ENCODE measurements at places on chromosomes 1 and 21. TPM values are rescaled to one million over a fixed set of nuclear protein-coding genes. Genes with fewer than 3 reads are reported as not detected.

The HES2 gene
- 0.29 TPM for total RNA-seq

The SPRR2B gene
- not detected for total RNA-seq

The PRDM16 gene
- not detected for total RNA-seq

The TCHHL1 gene
- not detected for total RNA-seq

The KRTAP10-12 gene
- not detected for total RNA-seq

The FRRS1 gene
- total RNA-seq: 0.62 TPM

The MYCBP gene
- total RNA-seq: 39.7 TPM

DNA sequence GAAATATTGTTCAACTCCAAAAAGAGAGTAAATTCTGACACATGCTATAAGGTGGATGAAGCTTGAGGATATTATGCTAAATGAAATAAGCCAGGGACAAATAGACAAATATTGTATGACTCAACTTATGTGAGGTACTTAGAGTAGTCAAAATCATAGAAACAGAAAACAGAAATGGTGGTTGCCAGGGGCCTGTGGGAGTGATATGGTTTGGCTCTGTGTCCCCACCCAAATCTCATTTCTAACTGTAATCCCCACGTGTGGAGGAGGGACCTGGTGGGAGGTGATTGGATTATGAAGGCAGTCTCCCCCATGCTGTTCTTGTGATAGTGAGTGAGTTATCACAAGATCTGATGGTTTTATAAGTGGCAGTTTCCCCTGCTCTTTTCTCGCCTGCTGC, 24.7 kb upstream of the DISP1 start:
- DNase-seq: no peak

DNA sequence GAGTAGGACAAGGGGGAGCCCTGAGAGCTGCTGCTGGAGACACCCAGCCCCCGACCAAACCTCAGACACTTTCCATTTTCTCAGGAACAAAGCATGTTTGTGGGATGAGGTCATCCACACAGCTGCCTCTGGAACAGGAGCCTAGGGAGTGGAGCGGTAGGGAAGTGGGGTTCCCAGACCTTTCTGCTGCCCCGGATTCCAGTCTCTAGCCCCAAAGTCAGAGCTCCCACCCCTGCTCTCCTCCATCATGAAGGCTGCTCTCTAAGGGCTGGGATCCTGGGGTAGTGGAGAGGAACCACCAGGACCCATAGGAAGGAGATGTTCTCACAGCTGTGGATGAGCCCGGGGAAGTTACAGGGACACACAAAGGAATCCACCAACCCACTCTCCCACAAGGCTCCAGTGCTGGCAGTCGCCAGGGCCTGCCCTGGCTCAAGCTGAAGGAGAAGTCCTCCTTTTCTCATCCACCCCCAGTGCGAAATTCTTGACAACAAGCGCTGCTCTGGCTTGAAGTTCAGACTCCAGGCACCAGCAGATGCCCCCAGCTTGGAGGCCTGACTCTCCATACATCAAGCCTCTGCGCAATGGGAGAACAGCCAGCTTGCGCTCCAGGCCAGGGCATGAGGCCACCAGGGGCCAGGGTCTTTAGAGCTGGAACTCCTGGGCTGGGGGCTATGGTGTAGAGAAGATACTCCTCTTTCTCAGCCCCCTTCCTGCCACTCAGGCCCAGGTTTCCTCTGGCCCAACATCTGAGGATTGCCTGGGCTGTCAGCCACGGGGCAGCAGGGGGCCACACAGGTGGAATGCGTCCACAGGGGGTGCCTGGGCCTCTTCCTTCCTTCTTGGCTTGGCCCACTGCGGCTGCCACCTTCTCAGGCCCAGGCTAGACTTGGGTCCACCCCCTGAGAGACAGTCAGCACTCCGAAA, 4.5 kb downstream of the FHL3 start:
- no peak for DNase-seq

GRCh38 chr21:45160198-45160597, 85.8 kb downstream of the ADARB1 start:
- no peak for DNase-seq

GRCh38 chr1:61626816-61627215, 98.1 kb downstream of the TM2D1 start:
- no peak for DNase-seq

DNA sequence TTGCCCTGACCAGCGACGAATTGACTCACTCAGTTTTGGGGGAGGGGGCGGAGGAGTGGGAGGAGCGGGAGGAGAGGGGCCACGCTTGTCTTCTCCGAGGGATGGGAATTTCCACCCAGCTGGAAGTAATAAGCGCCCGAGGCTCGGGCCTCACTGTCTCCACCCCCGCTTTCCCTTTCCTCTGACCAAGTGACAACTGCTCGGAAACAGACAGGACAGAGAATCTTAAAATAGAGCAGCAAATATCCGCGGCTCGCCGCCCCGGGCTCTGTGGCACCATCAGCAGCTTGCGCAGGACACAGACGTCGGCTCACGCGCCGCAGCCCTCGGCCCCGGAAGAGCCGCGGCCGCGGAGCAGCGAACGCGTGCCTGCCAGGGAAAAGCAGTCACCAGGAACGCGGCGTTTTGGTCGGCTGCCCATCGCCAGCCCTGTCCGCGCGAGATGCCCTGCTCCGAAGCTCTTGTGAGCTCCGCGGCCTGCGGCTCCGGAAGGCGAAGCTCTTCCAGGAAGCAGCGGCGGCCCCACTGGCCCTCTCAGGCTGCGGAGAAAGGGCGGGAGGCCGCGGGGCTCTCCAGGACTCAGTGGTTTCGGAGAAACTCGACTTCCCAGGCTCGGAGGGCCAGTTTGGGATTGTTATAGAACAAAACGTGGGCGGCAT, 10.7 kb upstream of the RGS16 start:
- DNase-seq: peak; percentile 34

- DNase-seq: no peak
These were observed 72.2 kb downstream of the PHTF1 start for GRCh38 chr1:113686891-113687618.

DNA sequence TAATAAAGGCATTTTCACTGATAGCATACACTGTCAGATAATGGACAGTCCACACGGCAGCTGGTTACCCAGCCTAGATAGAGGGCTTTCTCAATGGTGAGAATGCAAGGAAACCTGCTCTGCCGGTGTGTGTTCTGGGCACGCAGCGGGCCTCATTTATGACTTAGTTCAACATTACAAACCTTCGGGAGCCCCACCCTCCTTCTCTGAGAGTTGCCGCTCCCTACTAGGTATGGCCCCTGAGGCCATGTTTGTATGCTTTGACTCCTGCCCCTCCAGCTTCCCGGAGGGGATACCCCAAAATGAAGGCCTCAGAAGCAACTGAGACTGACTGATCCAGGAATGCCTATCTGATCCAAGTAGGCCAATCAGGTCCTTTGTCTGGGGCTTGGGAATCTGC, 17.2 kb upstream of the FABP3 start:
- DNase-seq: no peak

DNA sequence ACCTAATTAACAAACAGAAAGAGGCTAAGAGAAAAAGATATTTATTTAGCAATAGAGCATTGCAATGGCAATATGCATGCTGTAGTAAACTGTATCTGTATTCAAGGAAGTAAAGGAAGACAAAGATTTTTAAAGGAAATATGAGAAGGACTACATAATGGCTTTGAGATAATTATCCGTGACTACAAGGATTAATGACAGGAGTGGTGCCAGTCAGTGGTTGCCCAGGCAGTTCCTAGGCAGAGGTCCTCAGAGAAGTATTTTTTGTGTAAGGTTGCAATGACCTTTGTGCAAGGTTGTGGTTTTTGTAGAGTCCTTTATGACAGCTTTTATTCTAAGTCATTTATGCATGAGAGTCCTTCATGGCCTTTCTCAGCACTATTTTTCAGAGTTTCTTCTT, 711.1 kb upstream of the CHRM3 start:
- no peak for DNase-seq

- no peak for DNase-seq
These were observed 19.6 kb downstream of the FBXO2 start for GRCh38 chr1:11634365-11635192.

DNA sequence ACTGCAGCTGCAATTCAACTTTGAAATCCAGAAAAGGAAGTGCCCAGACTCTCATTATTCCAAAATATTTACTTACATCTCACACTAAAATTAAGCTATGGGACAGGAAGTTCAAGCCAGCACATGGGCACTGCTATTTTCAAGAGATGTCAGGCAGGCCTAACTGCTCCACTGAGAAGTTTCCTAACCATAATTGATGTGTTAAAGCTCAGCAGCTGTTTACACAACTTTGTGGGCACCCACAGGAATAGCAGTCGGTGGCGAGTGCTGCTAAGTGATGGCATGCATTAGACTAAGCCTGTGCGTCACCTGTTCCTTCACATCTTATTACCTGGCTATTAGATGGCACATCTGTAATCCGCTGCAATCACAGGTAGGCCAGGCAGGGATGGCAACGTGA, 303.3 kb upstream of the DAB1 start:
- no peak for DNase-seq

DNA sequence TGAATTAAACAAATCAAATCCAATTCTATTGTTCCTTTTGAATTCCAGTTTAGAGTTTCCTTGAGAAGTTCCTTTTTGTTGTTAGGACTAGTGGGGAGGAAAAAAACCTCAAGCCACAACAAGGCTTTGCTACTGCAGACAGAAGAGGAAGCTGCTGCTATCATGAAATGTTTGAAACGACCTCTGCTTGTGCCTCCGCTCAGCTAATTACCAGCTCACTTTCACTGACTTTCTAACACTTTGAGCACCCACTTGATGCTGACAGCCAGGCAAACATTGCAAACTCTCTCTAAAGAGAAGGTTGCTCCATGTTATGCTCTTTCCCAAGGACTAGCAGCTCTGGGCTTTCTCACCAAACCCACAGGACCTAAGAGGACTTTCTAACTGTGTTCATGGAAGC, 203.9 kb upstream of the PROX1 start:
- no peak for DNase-seq
